NCI-H526 (cell line): ENCODE measurements at places on chromosomes 13 and 19.

DNA sequence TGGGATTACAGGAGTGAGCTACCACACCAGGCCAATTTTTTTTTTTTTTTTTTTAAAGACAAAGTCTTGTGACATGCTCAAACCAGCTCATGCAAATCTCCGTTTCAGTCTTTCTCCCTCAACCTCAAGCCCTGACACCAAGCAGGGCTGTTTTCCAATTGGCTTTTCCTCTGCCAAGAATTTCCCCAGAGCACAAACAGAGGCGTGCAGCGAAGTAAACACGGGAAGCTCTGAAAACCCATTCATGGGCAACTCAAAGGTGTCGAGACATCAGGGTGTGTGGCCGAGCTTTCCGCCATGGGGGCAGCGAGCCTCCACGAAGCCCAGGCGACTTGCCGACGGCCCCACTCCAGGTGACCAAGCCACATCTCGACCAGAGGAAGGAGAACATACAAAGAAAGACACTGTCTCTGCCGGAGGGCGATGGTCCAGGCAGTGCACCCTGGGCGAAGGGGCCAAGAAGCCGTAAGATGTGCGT is 70.0 kb downstream of the INSR start:
- peak; percentile 38 for DNase-seq

DNA sequence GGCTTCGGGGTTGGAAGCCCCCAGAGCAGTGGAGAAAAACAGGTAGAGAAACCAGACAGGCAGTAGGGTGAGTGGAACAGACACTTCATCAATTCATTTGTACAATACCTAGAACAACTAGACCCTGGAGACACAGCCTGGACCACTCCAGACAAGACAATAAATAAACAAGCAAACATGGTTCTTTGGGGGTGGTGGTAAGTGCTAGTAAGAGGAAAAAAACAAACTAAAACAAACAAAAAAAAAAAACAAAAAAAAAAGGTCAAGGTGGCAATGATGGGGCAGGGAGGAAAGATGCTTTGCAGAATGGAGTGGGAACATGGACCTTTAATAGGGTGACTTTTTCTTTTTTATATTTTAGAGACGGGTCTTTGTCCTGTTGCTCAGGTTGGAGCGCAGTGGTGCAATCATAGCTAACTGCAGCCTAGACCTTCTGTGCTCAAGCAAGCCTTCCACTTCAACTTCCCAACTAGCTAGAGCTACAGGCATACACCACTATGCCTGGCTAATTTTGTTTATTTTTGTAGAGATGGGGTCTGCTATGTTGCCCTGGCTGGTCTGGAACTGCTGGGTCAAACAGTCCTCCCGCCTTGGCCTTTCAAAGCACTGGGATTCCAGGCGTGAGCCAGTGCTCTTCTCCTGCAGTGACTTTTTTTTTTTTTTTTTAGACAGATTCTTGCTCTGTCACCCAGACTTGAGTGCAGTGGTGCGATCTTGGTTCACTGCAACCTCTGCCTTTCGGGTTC is 3.1 kb downstream of the JUNB start:
- DNase-seq, result no peak

GRCh38 chr13:40666933-40667621 is 636 bp upstream of the FOXO1 start:
- no peak for DNase-seq

DNA sequence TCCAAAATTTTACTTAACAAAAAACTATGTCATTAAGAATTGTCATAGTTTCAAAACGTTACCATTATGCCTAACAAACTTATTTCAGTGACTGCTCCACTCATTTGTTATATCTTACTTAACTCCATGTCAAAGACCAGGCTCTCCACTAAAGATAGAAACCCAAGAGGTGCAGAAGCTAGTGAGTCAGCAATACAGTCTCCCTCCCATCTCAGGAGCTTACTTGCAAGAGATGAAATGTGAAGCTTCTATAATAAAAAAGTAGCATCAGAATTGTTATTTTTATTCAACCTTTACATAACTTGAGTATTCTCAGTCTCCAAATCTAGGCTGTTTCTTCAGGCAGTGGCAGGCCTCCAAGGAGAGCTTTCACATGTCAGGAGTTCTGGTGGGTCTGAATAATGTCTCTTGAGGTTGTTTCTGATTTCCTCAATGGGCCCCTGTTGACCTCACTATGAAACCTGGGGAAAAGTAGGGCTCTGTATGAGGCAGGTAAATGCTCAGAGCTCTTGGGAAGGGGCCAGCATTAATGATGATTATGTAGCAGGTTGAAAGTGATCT is 242.0 kb downstream of the NDFIP2 start:
- DNase-seq, result no peak

GRCh38 chr13:41418027-41418426 is 39.3 kb upstream of the RGCC start:
- no peak for DNase-seq

GRCh38 chr13:20206698-20207235 is 14.0 kb upstream of the GJB2 start:
- DNase-seq, result no peak

GRCh38 chr13:24282256-24282655 is 27.1 kb upstream of the C1QTNF9 start:
- DNase-seq, result no peak

- no peak for DNase-seq
These were observed 70.3 kb downstream of the TEX29 start for GRCh38 chr13:111390522-111391270.

GRCh38 chr19:58128041-58128685 is 22.4 kb downstream of the ZNF329 start:
- no peak for DNase-seq

GRCh38 chr19:31296741-31297390 is 52.4 kb downstream of the TSHZ3 start:
- no peak for DNase-seq

- DNase-seq, result no peak
These were observed 265.1 kb upstream of the DACH1 start for GRCh38 chr13:72132075-72132474.

GRCh38 chr13:46962281-46962941 is 65.6 kb upstream of the HTR2A start:
- DNase-seq, result peak; percentile 8

DNA sequence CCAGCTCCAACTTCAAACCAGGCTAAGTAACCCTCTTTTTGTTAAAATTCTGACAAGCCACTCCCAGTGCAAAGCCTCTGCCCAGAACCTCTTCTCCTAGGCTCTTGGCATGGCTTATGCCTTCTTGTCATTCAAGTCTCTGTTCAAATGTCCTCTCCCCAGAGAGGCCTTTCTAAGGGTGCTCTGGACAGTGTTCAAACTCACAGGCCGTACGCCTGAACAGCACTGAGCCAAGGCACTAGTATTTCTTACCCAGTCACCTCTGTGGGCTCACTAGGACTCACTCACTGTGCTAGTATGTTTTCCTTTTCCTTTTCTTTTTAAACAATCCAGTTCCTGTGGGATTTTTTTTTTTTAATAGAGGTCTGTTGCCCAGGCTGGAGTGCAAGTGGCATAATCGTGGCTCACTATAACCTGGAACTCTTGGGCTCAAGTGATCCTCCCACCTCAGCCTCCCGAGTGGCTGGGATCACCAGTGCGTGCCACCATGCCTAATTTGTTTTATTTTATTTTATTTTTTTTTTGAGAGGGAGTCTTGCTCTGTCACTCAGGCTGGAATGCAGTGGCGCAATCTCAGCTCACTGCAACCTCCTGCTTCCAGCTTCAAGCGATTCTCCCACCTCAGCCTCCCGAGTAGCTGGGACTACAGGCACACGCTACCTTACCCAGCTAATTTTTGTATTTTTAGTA is 2.3 kb upstream of the ASF1B start:
- DNase-seq, result no peak

DNA sequence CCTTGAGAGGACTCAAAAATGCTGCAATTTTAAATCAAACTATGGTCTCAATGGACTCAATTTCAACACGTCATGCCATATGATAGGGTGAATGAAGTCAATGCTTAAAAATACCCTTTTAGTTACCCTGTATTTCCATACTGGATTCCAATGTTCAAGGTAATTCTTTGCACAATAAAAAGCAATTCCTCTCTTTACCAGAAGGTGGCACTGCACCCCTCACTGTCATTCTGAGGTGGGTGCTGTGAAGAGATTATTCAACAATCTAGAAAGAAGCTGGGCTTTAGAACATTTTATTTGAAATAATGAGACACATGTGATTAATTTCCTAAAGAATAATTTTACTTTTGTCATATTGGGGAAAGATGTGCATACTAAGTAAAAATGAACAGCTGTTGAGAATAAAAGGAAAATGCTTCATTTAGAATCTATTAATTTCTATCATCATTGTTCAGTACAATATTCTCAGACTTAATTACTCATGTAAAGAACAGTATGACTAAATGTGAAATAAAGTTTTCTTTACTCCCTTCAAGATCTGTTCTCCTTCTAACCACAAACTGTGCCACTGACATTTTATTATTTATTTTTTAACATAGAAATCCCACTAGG is 789.1 kb downstream of the GPC5 start:
- DNase-seq, result peak; percentile 21

- no peak for DNase-seq
These were observed 7.9 kb downstream of the HNRNPL start for GRCh38 chr19:38841787-38842438.

- no peak for DNase-seq
These were observed 25.1 kb downstream of the TINCR start for GRCh38 chr19:5542665-5543064.

- no peak for DNase-seq
These were observed 83.9 kb downstream of the GNG7 start for GRCh38 chr19:2618611-2619010.

DNA sequence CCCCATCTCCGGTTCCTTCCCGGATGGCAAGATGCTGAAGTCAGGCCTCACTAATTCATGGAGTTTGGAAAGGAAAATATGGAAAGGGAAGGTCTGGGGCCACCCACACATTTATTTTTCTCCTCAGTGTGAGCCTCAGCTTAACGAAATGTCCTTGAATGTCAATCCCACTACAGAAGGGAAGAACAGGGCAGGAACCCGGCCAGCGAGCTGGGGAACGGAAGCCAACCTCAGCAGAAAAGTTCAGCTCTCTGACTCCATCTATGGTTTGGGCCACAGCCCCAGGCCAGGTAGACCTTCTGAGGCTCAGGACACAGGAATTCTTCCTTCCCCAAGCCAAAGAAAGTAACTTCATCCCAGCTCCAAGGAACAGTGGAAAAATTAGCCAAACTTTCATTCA is 8.4 kb downstream of the C19orf12 start:
- no peak for DNase-seq

GRCh38 chr19:43564800-43565199 is 10.5 kb downstream of the XRCC1 start:
- no peak for DNase-seq

DNA sequence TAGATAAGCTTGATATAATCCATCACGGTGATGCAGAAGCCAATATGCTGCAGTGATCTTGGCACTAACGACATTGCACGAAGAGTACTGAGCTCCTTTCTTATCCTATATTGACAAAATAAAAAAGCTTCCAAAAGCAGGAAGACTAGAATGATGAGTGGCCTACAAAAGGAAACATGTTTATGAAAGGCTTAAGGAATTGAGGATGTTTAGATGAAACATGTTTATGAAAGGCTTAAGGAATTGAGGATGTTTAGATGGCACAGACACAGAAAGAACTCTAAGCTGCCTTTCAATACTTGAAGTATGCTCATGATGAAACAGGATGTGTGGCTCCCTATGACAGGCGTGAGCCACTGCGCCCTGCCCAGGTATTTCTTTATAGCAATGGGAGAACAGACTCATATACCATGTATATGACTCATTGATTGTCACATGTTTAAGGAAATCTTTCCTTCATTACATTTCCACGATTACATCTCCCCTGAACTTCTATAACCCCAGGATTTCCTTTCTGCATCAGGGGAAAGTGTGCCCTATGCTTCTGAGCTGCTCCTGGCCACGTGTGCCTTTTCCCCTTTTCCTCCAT is 690.8 kb upstream of the ARGLU1 start:
- DNase-seq, result no peak

- DNase-seq, result no peak
These were observed 30.4 kb upstream of the SPACA7 start for GRCh38 chr13:112345826-112346172.

GRCh38 chr13:51881296-51881695 is 19.5 kb downstream of the CCDC70 start:
- no peak for DNase-seq

DNA sequence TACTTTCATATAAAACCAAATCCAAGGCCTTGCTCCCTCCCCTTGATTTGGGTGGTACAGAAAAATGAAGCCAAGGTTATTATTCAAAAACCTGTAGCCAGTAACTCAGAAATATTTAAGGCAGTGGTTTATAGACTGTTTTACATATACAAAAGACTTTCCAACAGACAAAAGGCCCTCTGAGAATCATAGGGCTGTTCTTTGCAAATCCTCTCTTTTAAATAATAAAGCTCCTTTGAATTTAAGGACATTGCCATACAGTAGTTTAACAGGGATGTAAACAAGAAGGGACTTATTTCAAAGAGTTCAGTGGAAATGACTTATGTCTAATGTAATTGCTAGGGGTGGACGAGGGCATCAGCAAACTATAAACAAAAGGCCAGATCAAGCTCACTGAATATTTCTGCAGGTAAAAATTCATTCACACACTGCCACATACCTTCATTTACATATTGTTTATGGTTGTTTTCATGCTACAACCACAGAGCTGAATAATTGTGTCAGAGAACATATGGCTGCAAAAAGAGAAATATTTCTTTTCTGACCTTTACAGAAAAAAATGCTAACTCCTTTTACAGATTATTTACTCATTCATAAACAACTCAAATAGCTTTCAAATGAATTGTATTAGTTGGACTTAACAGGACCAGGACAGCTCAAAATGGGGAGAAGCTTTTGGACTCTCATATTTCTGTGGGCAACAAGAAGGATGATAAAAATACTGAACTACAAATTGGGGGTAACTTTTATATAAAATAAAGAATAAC is 665.6 kb downstream of the SLITRK1 start:
- DNase-seq, result peak; percentile 98

- peak; percentile 6 for DNase-seq
These were observed 6.5 kb downstream of the SYCE2 start for GRCh38 chr19:12912571-12912970.

DNA sequence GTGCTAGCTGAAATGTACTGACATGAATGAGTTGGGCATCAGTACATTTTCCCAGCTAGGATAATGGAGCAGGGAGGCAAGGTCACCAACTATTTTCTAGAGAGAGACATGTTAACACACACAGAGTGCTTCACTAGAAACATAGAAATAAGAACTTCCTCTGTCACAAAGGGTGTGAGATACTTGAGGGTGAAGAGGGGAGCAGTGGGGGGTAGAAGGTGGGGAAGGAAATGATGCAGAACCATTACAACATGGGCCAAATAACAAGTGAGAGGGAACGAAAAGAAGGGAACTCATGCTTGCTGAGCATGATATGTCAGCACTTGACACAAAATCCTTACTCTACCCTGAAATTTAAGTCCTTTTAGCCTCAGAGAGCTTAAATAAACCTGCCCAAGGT is 87.8 kb upstream of the RFC3 start:
- no peak for DNase-seq

- DNase-seq, result no peak
These were observed 586.8 kb downstream of the TBC1D4 start for GRCh38 chr13:74895042-74895796.
